ENCODE measurements at places on chromosomes 11 and 22.

DNA sequence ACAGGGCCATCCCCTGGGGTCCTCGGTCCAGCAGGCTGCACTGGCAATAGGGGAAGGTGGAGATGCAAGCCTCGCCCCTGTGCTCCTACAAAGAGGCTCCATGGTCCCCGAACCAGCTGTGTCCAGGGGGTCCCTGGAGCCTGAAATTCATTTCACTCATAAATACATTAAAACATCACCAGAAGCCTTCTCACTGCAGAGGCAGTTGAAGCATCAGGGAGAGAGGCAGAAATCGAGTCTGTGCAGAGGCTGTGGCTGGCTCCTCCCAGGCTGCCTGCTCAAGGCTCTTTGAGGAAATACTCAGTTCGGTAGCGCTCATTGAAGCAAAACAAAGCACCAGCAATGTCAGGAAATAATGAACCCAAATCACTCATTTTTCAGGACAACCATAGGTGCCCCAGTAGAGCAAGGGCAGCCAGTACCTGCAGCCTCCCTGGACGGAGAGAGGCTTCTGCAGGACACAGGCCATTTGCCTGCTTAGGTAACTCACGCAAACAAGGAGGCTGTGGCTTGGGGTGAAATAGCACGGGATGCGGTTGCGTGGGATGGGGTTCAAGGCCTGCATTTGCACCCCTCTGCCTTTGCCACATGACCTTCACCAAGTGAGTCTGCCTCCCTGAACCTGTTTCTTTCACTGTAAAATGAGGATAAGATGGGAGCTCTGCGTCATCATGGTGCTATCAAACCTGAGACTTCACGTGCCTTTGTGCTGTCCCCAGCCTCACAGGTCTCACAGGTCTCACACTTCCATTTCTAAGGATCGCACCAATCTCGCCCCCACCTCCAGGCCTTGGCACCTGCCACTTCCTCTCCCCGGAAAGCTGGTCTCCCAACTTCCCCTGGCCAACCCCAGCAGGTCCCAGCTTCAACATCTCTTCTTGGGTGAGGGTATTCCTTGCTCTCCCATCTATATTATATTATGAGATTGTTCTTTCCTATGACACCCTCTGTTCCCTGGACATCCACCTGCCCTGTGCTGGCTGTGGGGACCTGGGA is 84.3 kb upstream of the SHISAL1 start:
- DNase-seq: no peak

DNA sequence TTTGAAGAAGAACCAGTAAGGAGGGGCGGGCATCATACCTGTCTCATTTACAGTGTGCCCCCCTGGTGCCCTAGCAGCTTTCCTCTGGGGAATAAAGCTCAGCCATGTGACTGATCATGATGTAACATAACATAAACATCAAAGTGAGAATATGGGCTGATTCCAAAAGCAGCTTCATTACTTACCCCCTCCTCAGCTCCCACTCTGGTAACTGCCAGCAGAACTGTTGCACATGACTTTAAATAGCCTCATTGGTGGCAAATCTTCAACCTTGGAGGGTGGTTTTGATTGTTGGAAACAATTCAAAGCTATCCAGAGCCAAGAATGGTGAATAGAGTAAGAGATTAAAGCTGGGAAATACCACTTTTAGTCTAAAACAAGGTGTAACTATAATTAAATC is 384.6 kb downstream of the BUD13 start:
- DNase-seq: no peak

DNA sequence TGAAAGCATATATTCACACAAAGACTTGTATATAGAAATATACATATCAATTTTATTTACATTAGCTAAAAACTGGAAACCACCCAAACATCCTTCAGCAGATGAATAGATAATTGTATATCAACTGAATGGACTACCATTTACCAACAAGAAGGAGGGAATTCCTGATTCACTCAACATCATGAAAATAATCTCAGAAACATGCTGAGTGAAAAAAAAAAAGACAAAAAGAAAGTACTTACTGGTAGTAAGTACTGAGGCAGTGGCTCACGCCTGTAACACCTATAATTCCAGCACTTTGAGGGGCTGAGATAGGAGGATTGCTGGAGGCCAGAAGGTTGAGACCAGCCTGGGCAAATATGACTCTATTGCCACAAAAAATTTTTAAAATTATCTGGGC is 7.4 kb upstream of the IPO7 start:
- DNase-seq: no peak

DNA sequence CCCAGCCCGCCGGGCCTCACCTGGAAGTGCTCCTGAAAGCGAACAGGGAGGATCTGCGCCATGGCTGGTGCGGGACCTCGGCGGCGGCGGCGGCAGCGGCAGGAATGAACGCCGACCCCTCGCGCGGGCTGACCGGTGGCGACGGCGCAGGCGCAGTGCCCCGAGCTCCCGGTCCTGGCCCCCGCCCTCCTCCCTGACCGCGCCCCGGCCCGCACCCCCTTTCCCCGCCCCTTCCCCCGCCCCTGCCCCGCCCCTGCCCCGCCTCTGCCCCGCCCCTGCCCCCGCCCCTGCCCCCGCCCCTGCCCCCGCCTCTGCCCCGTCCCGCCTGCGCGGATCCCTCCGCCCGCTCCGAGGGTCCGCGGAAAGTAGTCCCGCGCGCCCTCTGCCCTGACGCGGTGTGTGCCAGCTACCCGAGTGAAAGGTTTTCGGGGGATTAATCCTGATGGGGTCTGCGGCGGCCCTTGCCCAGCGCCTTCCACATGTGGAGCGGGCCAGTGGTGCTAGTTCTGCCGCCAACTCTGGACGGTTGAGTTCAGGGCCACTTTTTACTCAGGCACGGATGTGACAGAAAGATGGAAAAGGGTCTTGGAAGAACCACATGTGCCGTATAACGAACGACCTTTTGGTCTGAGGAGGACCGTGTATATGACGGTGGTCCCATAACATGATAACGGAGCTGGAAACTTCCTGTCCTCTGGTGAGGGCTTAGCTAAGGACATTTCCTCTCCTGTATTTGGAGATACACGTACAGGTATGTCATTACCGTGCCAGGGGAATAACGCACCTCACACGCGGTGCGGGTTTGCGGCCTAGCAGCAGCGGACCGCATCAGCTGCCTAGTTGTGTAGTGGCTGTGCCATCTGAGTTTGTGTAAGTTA is at the start of gene CLTCL1:
Gene CLTCL1, minus strand, starts transcription at position 140 of the 878 bp plus-strand sequence. Its CDS starts 78 bp downstream, at position 62.
- peak; percentile 48 for DNase-seq

- DNase-seq: no peak
These were observed 149.7 kb upstream of the CADM1 start for GRCh38 chr11:115653926-115654325.

DNA sequence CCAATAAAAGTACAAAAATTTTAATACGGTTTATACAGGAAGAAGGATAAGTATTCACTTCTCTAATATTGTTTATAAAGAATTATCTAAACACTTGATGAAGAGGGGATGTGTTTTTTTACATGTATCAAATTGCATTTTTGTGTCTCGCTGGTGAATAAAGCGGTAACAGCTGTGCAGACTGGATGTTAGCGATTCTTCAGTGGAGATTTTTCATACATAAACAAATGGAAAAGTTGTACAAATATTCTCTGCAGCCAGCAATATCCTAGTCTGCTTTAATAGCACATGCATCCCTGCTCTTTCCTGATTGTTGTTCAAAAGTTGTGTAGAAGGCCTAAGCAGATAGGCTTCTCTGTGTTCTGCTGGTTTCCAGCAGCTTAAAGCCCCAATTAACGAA is 369.3 kb downstream of the SOX6 start:
- DNase-seq: no peak

DNA sequence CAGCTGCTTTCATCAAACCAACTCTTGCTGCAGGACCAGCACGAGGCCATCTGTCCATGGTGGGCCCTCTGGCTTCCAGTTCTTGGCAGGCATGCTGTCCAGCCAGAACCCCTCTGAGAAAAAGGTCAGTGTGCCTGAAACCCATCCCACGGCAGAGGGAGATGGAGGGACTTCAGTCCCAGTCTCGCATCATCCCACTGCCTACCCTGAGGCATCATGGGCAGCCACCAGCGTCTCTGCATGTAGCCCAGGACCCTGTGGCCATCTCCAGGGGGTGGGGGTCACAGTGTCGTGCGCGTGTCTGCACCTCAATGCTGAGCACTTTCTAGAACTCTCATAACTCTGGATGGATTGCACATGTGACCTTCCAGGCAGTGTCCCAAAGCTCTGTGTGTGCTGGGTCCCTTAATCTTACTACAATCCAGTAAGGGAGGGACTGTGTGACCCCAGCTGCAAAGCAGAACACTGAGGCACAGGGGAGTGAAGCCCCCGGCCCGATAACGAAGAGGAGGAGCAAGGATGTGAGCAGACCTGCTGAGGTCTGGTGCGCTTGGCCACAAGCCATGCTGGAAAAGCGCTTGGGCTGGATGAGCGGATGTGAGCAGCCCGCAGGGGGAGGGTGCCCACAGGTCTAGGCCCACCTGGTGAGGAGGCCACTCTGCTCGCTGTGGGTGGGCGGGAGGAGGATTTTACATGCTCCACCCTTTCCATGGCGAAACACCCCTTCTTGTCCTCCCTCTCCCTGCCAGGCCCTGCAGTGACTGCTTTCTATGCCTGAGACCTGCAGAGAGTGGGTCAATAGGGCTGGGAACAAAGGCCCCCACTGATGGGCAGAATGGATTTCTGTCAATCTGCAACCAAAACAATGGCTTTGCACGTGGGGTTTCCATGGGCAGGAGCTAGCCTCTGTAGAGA is 1401.0 kb downstream of the BRD1 start:
- DNase-seq: no peak

GRCh38 chr22:19525116-19525660 is 978 bp upstream of the CLDN5 start:
- DNase-seq: no peak

- no peak for DNase-seq
These were observed 18.4 kb downstream of the LRP5 start for GRCh38 chr11:68330700-68331337.

- DNase-seq: no peak
These were observed 260.4 kb downstream of the TMEM135 start for GRCh38 chr11:87298155-87298554.

- DNase-seq: no peak
These were observed 536 bp downstream of the YWHAH start for GRCh38 chr22:31944700-31945442.

DNA sequence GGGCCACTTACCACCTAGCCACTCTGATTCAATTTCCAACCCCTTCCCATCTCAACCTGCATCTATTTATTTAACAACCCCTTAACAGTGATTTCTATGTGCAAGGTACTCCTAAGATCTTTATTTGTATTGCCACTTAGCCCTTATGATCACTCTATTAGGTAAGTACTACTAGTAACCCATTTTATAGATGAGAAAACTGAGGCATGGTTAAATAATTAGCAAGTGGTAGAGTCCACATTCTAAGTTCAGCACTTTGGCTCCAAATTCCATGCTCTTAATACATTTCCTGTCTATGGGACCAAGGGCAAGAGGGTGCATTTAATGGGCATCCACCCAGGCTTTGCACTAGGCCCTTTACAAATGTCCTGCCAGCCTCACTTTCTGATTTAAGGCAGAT is 38.1 kb upstream of the CSNK2A3 start:
- no peak for DNase-seq

GRCh38 chr11:36590513-36590912 is 3.8 kb upstream of the IFTAP start:
- no peak for DNase-seq

DNA sequence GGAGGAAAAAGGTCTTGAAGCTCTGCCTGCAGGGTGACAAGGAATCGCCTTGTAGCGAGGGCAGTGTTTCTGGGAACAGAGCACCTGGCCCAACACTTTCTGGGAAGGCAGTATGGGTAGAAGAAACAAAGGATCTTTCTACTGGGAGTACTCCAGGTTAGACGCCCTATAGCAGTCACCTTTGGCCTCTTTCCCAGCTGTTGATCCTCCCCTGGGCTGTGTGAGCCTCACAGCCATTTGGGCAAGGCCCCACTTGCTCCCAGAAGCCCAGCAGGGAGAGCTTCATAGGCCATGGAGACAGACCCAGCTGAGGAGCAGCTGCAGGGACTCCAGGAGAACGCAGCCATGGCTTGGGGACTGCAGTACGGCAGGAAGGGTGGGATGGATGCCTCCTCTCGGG is 1.2 kb downstream of the SLCO2B1 start:
- no peak for DNase-seq
